ENCODE measurements at places on chromosomes 11 and 22.
A peak's percentile ranks its signal among the peaks of the same experiment; 100 is the strongest.

- no peak for DNase-seq
Observed at GRCh38 chr22:20247608-20248171, 20.4 kb downstream of the RTN4R start.

DNA sequence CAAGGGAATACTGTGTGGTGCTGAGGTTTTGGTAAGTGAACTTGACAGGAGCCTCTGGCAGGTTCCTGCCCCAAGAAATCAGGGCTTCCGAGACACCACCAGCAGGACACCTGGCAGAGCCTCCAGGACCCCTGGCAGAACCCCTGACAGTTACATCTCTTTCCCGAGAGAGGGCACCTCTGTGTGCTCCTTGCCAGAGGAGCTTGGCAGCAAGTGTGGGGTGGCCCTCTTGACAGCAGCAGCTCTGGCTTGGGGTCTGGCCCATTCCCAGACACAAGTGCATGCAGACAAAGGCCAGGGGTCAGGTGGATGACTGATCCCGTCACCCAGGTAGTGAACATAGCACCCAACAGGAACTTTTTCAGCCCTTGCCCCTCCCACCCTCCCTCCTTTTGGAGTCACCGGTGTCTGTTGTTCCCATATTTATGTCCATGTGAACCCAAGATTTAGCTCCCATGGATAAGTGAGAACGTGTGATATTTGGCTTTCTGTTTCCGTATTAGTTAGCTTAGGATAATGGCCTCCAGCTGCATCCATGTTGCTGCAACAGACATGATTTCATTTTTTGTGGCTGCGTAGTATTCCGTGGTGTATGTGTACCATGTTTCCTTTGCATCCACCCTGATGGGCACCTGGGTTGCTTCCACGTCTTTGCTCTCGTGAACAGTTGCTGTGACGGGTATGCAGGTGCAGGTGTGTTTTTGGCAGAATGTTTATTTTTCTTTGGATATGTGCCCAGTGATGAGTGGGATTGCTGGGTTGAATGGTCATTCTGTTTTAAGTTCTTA is 21.2 kb upstream of the OSBPL5 start:
- DNase-seq, result no peak

GRCh38 chr22:42268852-42269410 is 1.5 kb downstream of the TCF20 start:
- DNase-seq, result no peak

DNA sequence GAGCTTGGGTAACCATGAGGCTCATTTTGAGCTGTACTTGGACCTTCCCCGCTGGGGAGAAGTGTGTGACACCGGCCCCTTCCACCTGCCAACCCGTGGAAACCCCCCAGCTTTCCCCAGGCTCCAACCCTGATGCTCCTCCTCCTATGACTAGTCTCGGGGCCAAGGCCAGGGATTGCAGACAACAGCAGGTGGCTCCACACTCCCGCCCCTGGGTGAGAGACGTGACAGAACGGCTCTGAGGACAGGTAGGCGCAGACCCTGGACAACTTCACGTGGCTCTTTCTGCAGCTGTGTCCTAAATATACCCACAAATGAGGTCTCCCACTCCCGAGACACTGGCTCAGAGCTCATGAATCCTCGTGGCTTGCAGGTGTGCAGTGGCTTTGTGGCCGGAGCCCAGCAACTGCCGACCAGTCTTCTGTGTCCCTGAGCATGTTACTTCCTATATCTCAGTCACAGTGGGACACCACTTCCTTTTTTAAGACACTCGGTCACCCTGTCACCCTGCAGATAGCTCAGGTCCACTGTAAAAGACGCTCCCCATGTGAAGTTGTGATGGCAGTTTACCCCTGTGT is 55.2 kb downstream of the NECTIN1 start:
- DNase-seq, result no peak

GRCh38 chr11:112590764-112591163 is 330.1 kb upstream of the PLET1 start:
- DNase-seq, result no peak

DNA sequence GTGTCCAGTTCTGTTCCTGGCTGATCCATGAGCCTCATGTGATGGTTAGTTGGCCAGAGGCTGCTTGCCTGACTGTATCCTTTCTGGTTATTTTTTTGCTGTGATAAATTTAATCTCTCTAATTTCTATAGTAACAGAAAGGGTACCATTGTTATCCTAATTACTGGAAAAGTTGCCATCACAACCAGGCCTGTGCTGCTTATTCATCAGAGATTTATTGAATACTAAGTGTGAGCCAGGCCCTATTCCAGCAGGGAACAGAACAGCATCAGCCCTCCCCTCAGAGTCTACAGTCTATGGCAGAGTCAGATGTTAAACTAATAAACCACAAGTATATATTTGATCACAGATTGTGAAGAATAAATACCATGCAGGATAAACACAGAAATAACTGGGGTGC is 86.8 kb downstream of the DEPDC5 start:
- no peak for DNase-seq

GRCh38 chr11:44165432-44165831 is 70.0 kb downstream of the EXT2 start:
- DNase-seq, result no peak

GRCh38 chr22:44063462-44064371 is 39.6 kb downstream of the PARVB start:
- DNase-seq, result no peak

DNA sequence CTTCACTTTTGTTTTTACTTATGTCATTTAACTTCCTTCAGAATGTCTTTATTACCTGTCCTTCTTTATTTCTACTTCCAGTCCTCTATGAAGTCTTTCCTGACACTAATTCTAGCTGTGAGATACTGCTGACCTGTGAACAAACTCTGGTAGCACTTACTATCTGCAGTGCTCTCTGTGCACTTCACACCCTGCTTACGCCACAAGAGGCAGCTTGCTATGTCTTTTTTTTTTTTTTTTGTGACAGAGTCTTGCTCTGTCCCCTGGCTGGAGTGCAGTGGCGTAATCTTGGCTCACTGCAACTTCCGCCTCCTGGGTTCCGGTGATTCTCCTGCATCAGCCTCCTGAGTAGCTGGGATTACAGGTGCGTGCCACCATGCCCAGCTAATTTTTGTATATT is 10.7 kb downstream of the STIM1 start:
- DNase-seq, result peak; percentile 16

GRCh38 chr11:47591764-47592163 is 2.4 kb downstream of the C1QTNF4 start:
- DNase-seq, result no peak

DNA sequence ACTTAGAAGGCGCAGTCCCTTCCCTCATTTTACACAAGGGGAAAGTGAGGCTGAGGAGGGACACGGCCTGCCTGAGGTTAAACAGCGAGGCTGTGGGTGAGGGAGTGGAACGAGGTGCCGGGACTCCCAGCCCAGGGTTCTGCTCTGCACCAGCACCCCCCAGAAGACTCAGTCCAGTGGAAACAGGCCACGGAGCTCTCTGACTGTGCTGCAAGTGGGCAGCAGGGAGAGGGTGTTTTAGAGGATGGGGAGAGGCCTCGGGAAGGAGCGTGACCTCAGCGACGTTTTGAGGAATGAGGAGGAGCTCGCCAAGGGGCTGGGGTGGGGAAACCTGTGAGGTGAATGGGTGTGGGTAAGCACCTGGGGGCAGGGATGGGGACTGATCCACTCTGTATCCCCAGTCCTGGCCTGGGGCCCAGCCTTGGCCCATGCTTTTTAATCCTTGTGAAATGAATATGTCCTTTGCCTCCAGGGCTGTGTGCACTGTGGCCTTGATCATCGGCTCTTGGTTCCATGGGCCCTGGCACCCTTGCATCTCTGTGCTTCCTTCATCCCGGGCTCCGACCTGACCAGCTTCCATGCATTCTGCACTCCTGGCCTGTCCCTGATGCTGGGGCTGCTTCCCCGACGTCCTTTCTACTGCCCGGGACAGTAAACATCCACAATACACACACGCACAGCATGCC is 44.2 kb downstream of the SHISAL1 start:
- peak; percentile 40 for DNase-seq

- DNase-seq, result no peak
Observed at GRCh38 chr11:60834742-60835533, 7.0 kb upstream of the CCDC86 start.

DNA sequence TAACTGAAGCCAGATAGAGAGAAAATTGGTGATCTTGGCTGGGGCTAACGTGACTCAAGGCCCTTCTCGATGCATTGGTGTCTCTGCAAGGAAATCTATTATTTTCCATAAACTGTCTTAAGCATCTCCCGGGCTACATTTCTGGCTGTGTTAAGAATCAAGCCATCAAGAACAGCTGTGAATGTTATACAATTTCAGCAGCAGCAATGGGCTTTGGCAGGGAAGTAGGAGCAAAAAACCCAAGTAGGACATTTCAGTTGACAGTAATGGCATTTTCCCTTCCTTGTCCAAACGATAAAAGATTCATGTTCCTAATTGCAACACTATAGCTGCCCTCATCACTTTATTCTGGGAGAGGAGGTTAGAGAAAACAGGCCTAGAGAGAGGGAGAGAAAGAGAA is 335.0 kb downstream of the CADM1 start:
- no peak for DNase-seq

DNA sequence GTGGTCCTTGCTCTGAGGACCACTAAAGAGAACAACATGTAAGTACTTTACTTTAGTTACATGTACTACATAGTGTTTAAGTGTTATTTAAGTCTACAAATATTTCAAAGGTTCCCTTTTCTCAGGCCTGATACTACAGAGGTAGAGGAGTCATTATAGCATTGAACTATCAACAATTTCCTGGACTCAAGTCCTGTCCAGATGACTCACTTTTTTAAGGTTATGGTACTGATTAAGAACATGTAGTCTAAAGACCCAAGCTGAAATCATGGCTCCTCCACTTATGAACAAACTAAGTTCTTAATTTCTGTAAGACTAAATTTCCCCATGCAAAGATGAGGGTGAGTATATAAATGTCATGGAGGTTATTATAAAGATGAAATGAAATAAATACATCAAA is 74.7 kb downstream of the NARS2 start:
- no peak for DNase-seq
